ENCODE measurements at places on chromosomes 11 and 22.

GRCh38 chr11:119110439-119110838 is 3.3 kb downstream of the C2CD2L start:
- DNase-seq: no peak

DNA sequence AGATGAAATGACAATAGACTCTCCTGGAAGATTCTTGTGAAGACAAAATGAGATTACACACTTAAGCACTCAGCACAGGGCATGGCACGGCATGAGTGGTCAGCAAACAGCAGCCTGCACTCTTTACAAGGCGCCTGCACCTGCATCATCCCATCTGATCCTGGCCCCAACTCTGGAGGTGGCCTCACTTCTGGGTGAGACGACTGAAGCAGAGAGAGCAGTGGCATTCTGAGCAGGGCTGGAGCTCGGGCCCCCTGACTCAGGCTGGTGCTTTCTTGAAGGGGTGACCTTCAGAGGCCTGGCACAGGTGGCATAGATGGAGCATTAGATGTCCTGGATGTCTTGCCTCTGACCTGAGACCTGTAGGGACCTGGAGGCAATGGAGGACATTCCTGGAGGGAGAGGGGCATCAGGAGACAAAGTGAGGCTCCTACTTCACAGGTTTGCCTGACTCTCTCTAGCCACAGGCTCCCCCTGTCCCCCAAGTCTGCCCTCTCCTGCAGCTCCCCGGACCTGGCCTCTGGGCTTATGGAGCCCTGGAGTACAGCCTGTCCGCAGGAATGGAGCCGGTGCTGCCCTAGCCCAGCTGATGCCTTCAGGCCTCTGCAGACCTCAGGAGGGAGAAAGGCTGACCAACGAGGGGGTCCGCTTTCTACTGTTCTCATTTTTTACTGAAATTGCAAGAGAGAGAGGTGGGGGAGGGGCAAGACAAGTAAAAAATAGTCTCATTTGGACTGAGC is 65.5 kb upstream of the THY1 start:
- no peak for DNase-seq

DNA sequence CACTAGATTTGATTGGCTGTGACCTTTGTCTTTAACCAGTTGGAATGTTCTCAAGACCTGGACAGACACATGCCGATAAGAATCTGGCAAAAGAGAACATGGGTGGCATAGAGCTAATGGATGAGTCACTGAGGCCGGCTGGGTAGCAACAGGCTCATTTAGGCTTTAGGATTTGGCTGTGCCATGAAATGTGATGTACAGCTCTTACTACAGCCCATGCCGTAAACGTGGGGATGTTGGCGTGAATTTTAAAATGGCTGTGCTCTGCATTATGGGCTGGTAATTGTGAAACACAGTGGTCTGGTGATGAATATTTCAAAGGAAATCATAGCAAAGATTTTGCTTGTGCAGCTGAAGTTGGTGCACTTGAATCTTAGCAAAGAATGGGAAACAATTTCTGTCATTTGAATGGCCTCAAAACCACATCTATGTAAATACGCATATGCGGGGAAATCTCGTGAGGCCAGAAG is 332.4 kb downstream of the TBC1D22A start:
- no peak for DNase-seq

- DNase-seq: no peak
Observed at GRCh38 chr11:100830274-100830673, 143.2 kb downstream of the ARHGAP42 start.

GRCh38 chr11:86370922-86371594 is 3.6 kb upstream of the CCDC81 start:
- DNase-seq: no peak

GRCh38 chr22:19873138-19873959 is 18.7 kb upstream of the GNB1L start:
- no peak for DNase-seq

DNA sequence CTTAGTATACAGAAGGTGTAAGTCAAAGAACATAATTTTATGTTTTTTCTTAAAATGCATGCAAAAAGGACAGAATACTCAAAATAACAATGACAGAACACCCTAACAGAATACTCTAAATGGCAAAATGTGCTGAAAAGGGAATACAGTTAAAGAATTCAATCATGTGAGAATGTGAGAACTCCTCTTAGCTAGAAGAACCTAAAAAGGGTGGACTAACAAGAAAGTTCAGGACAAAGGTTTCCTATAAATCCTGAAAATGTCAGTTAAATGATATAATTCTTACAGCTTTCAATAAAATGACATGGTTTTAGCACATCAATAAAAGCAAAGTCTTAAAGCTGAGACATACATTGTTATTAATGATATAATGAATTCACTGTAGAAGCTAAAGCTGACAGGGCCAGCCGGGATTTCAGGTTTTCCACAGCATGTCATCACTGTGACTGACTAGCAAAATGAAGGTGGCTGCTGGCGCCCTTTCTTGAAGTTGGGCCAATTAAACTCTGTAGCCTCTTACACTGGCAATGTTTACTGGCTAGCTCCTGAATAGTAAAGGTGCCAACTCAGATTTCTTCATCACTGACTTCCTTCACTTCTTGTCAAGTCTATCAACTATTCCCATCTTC is 244.4 kb downstream of the TTC28 start:
- DNase-seq: no peak

DNA sequence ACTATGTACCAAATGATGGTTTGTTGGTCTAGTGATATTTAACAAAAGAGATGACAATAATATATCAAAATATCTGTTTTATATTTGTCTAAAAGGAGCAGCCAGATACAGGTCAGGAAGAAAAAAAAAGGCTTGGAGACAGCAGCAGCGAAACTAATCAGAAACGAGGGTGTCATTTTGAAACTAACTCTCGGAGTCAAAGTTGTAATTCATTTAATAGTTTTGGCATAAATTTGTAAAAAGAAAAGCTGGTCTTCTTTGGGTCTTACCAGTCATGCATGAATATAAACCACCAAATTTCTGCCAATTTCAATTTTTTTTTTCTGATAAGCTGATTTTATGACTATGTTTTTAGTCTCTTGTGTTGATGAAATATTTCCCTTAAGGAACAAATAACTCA is 25.5 kb downstream of the NPAT start:
- no peak for DNase-seq

DNA sequence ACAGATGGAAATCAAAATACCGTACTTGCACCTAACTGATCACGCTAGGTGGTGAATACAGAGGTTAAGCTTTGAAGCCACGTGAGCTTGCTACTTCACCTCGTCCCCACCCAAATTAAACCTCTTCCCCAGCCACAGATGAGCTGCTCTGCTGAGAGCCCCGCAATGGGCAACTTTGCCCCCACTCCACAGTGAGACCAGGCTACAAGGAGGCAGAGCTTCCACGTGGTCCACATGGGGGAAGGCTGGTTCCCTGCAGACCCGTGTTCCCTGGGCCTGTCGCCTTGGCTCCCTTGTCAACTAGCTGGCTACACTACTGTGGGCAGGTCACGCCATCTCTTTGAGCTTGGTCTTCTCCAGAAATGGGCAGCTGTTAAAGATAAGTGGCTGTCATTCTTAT is 10.9 kb downstream of the CD5 start:
- DNase-seq: no peak

- DNase-seq: no peak
Observed at GRCh38 chr11:47577460-47578041, 1.2 kb downstream of the KBTBD4 start.

DNA sequence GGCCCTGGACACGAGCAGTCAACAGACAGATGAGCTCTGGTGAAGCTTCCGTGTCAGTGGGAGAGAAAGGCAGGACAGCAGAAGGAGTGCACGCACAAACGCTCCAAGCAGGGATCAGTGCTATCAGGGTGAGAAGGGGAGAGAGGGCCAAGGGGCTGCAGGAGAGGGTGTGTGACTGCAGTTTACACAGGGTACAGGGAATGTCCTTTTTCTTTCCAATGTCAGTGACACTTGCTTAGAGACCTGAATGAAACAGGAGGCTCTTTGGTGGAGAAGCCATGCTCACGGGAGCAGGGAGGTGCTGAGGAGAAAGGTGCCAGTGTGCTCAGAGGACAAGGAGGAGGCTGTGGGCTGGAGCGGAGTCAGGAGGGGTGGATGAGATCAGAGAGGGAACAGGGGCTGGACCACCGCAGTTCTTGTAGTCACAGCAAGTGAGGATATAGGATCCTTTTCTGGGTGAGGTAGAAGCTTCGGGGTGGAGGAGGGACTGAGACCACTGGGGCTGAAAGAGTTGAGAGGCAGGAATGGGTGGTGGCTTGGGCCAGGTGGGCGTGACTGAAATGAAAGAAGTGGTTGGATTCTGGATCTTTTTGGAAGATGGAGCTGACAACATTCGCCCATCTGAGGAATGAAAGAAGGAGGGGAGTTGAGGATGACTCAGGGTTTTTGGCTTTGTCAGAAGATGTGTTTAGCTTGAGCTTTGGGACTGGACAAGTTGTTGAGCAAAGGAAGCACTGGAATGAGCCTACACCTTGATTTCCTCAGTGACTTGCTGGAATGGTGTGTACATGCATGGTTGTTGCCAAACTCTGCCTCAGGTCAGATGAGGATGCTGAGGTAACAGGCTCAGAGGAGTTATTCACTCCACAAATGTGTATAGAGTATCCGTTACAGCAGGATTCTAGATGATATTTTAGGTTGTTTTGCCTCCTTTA is 87.9 kb downstream of the ADAMTS15 start:
- no peak for DNase-seq

GRCh38 chr22:22748297-22748743 is 103.9 kb downstream of the GGTLC2 start:
- no peak for DNase-seq

DNA sequence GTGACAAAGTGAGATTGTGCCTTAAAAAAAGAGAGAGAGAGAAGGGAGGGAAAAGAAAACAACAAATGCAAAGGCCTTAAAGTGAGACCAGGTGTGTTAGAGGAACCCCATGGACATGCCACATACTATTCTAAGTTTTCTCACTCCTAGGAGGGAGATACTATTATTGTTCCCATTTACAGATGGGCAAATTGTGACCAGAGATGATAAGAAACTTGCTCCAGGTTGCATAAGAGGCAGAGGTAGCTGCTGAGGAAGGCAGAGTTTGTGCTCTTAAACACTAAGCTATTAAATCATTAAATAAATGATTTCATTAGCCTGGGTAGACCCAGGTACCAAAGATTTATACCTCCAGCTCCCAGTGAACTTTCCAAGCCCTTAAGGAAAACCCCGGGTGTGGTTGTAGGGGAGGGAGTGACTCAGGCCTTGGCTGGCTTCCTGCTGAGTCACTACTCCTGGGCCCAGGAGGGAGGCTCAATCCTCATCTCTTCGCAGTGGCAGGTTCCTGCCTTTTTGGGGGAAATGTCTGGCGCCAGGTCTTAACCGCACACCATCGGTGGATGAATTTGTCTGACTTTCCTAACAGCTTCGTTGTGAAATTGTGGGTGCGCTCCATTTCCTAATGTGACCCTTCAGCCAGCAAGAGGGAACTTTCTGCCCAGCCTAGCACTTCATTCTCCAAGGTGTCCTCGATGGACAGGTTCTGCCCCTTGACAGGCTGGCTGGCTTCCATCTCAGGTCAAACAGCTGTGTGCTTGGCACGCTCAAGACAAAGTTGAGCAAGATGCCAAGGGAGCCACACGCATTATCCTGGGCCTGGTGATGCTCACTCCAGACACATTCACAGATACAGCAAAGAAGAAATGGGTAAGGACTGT is 33.4 kb upstream of the PTPRJ start:
- DNase-seq: no peak

DNA sequence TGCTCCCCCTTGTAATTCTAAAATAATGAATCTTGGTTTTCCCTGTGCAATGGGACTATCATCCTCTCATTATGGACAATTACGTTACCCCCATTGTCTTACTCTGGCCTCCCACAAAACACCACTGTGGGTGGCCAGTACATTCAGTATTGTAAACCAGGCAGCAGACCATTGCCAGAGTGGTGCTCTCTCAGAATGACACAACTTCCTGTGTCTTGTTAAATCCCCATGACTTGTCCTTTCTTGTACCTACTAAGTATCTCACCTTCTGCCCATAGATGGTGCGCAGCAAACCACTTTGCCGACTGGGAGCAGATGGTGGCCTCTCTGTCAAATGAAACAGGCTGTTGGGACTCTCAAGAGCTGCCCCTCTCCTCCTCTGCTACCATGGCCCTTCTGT is 287.1 kb upstream of the RAG2 start:
- DNase-seq: no peak

DNA sequence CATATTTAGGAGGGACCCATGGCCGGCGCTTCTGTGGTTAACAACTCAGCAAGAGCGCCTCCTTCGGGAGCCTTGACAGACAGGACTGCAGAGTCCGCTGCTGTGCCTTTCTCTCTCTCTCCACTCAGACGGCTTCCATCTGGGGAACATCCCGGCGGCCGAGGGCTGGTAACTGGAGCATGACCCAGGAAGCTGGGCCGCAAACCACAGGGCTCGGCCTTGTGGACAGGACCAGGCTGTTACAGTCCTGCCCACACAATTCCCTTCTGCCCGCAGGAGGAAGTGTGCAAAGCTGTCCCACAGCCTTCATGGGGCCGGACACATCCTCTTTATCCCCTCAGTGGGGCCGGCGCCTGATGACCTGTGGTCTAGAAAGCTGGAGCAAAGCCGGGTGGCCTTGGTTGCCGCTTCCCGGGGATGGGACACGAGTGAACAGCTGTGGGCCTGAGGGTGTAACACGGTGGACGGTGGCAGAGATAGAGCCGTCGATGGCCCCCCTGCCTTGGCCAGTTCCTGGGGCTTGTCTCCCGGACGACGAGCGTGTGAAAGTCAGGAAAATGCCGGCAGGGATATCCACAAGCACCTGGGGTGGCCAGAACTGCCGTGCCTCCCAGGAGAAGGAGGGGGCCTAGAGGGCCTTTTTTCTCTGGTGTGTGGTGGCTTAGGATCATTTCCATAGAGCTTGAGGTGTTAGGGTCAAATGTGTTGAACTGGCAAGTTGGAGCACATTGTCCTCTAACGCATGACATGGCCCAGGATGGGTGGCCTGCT is 50.1 kb downstream of the FBLN1 start:
- no peak for DNase-seq

DNA sequence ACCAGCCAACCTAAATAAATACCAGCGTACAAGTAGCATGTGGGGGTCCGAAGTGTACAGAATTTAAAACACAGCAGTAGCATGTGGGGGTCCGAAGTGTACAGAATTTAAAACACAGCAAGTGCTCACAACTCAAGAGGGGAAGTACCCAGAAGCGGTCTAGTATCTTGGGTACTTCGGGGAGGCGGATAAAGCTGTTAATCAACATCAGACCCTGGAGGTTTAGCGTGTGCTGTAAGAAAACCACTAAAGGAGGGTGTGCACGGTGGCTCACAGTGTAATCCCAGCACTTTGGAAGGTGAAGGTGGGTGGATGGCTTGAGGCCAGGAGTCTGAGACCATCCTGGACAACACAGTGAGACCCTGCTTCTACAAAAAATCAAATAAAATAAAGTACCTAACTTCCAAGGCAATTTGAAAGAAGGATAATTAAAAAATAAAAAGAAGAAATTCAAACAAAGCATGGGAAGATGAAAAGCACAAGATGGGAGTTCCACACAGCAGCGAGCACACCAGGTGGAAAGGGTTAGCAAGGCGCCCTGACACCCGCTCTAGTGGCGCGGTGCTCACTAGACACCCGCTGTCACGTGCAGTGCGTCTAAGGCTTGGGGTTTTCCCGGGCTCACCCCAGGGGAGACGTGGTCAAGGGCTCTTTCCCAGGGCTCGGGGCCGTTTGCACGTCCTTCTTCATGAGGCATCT is 35.0 kb upstream of the MOB2 start:
- no peak for DNase-seq

GRCh38 chr11:68684385-68685356 is at the start of gene GAL:
GAL (plus strand) TSS chr11:68684544; CDS start chr11:68684924, 380 bp downstream.
- DNase-seq: no peak
